GOT3 (cell line): ENCODE measurements at places on chromosomes 12 and 14.

GRCh38 chr12:82862069-82862841 lies 175.5 kb downstream of the TMTC2 start:
- no peak for DNase-seq

GRCh38 chr12:32418903-32419519 lies 19.7 kb downstream of the FGD4 start:
- no peak for DNase-seq

- no peak for DNase-seq
Observed at GRCh38 chr14:71541973-71542690, 390.1 kb upstream of the RGS6 start.

- DNase-seq, result no peak
Observed at GRCh38 chr14:32559590-32559989, 230.5 kb downstream of the AKAP6 start.

GRCh38 chr14:73851000-73851399 lies 631 bp upstream of the PTGR2 start:
- DNase-seq, result no peak

GRCh38 chr14:81686512-81686911 lies 152.9 kb upstream of the SEL1L start:
- DNase-seq, result no peak

DNA sequence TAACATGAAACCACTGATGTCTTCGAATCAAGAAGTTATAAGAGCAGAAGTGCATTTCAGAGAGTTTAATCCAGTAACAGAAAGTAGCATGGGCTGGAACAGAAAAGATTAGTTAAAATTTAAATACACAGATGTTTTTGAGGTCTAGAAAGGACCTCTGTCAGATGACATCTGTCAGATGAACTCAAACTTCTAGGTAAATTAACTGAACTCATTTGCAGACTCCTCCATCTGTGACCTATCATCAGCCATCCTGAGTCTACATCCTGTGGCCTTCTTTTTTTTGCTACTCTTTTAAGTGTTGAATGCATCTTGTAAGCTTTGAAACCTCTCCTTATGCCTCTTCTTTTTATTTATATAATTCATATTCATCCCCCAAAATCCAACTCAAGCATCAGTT lies 53.3 kb downstream of the C2CD5 start:
- no peak for DNase-seq

DNA sequence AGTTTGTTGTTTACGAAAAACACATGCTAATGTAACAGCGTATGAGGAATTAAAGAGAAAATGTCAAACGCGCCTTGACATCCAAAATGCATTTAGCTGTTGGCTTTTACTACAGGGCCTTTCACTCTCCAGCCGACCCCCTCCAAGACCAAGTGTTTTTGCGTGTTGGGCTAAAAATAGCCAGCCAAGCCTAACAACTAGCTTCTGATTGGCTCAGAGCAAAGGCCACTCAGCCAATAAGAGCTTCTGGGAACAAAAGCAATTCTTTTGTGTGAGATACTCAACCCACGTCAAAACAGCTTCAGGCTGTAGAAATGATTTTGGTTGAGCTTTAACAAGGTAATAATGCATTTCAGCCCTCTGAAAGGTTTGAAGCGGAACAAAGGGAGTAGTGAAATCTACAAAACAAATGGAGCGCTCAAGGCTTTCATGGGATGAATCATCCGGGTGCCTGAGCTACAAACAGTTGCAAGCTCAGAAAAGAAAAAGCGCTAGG lies 198.7 kb upstream of the DCN start:
- no peak for DNase-seq

- DNase-seq, result no peak
Observed at GRCh38 chr12:131133994-131134393, 180.3 kb downstream of the ADGRD1 start.

DNA sequence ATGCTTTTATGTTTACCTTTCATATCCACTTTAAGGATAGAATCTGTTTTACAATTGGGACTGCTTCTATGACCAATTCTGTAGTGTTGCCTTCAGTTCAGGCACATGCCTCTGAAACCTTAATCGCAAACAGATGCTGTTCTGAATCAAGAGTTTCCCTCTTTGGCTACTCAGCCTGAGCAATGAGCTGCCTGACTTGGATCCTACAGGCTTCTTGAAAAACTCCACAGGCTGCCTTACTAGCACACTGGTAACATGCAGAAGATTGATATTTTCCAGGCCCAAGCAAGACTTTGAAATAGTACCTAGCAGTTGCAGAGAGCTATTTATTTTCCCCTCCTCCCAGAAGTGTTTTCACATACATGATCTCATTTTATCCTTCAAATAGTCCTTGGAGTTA lies 34.8 kb upstream of the PMCH start:
- DNase-seq, result no peak

DNA sequence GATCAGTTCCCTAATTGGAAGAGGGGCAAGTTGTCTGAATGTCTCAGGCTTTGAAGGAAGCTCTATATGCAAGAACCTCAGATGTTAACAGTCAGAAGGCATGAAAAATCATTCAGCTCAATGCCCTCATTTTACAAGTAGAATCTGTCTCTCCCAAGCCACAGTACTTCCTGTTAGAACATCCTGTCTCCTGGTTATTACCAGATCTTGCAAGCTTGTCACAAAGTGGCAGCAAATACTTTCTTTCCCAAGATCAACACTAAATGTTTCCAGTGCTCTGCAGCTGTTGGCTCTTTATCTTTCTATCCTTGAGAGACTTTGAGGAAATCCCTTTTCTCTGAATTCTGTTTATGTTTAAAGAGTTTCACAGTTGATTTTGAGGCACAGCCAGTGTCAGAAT lies 235.5 kb downstream of the AKAP6 start:
- no peak for DNase-seq

- no peak for DNase-seq
Observed at GRCh38 chr12:6338955-6339354, 2.9 kb downstream of the TNFRSF1A start.

DNA sequence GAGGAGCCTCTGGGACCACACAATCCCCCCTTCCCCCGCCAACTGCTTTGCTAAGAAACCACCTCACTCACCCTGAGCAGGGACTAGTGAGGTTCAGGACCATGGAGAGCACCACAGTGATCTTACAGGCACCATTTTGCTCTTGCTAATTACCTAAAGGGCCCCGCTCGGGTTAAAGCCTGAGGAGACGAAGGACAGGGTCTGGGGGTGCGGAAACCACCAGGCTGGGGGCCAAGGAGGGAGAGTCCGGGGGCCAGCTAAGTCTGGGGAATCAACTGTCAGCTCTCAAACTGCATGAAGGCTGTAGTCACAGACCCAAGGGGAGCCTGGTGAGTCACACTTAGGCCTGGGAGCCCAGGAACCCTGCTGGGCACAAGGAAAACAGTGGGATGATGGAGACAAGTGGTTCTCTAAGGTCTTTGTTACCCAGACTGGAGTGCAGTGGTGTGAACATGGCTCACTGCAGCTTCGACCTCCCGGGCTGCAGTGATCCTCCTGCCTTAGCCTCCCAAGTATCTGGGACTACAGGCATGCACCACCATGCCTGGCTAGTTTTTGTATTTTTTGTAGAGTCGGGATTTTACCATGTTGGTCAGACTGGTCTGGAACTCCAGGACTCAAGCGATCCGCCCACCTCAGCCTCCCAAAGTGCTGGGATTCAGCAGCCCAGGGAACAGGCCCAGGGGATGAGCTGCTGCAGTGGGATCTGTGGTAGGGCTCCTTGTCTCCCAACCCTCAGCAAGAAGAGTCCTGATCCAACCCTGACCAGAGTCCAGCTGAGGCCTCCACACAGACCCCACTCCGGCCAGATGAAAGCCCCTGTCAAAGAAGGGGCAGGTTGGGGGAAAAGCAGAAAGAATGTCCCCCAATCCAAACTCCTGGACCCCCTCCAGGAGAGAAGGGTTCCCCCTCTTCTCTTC lies 98.8 kb downstream of the CALM1 start:
- DNase-seq, result no peak

DNA sequence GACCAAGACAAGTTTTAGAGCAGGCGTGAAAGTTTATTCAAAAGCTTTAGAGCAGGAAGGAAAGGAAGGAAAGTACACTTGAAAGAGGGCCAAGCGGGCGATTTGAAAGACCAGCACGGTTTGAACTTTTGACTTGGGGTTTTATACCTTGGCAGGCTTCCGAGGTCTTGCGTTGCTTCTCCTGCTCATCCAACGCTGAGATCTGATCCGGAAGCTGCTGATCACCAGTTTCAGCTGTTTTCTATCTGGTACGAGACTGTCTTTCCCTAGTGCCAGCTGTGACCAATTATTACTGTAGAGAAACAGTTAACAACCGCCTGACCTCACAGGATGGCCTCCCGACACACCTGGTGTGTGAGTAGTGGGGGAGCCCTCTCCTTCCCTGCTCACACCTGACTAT lies 20.6 kb upstream of the SNRPF start:
- DNase-seq, result no peak
